Activated T-cell treated with anti-CD3 and anti-CD28 coated beads, Interleukin-2, amount 50 U/mL, for 1 hour (primary cell): ENCODE measurements at places on chromosomes 2 and 18.
A peak's percentile ranks its signal among the peaks of the same experiment; 100 is the strongest.

DNA sequence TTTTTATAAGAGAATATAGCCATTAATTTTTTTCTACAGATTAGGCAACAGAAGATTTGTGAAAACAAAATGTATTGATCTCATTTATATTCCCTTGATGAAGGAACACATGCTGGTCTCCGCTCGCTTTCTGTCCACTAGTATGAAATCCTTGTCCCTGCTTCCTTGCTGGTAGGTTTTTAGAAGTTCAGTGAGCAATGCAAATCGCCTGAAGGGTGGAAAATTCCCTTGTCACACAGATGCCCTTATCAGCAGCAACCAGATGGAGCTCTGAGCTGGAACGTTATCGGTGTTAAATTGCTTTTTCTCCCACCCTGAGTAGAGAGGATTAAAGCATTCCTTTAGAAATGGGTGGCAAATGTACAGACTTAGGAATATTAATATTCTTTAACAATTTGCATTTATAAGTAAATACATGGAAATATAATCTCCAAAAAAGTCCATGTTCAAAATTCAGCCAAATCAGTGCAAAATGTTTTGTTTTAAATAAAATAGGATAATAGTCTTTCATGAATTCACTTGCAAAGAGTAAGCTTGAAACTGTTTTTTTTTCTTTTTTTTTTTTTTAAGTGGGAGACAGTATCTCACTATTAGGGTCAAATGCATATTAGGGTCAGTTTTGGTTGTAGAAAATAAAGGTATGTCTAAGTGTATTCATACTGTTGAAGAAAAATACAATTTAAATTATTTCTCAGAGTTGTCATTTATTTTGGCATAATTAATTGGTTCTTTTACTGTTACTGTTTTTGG lies 164.0 kb upstream of the MYO3B start:
- DNase-seq: no peak

- DNase-seq: no peak
These were observed 125.5 kb upstream of the NETO1 start for GRCh38 chr18:72993250-72993649.

DNA sequence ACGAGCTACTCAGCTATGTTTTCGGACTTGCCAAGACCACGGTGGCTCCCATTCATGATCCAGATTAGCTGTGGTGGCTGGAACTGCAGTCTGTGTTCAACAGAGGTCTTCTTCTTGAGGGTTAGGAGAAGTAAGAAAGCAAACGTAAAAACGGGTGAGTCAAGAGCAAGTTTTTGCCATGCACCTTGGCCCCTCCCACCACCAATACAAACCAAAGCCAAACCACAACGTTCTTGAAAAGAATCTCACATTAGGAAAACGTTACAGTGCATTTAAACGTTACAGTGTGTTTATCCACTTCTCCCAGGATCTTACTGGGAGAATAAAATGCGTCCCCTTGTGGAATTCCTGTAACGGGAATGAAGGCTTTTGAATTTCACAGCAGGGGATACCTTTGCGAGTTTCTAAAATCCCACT lies 725 bp downstream of the FBXO48 start:
- peak; percentile 66 for DNase-seq

DNA sequence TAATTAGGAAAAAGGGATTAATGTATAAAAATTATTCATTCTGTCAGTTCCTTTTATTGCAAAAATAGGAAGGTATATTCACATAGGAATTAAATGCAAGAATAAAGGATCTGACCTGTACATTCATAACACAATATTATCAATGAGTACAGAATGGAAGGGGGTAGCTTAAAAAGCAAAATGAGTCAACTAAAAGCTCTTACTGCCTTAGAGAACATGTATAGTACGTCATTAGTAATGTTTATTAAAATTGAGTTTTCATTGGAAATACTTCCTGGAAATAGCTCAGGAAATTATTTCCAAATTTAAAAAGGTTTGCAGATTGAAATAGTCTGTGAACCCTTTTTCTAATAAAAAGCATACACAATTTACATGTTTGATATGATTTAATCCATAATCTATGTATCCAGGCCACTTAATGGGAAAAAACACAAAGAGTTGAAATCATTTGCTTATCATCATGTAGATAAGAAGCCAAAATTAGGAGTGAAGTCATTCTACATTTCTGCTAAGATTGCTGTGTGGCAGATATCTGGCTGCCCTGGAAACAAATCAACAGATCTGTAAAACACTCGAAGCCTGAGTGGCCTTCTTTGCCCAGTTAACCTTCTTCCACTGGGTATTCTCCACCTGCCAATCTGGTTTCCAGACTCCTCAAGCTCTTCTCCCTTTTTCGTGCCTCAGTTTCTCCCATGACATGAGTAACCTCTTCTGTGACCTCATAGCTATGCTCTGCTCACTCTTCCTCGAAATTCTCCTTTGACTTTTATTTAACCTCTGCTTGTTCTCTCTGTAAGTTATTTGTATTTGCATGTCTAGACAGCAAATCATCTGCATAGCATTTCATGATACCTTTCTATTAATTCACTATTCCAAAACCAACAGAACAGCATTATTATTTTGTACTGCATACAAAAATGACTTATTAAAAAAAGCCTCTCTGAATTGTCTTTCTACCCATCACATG lies 181.2 kb upstream of the REV1 start:
- no peak for DNase-seq

DNA sequence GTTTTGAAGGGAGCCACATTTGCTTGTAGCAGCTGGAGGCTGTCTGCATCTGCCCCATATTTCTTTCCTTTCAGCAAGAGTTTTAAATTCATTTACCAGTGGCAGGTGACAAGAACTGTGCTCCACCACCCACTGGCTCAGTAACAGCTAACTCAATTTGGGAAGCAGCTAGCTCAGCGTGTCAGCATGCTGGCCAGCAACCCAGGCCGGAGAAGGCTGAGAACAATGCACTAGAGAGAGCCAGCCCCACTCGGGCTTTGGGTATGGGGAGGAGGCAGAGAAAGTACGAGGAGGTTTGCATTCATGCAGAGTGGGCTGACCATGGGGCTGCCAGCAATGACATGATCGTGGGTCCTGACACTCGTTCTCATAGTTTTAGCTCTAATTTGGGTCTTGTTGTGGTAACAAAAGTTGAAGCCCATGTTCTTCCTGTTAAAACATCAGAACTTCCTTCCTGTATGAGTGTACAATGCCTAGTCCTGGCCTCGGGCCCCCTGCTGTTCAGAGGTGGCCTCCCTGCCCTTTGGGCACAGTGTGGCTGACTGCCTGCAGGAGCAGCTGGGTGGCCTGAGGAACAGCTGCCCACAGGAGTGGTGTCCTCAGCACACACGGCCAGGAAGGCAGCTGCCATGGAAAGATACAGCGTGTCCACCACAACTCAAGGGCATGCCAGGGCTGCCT lies 23.0 kb downstream of the CDC42EP3 start:
- DNase-seq: peak; percentile 58

GRCh38 chr2:181472990-181473389 lies 15.8 kb downstream of the ITGA4 start:
- no peak for DNase-seq

GRCh38 chr2:126448611-126449010 lies 207.3 kb upstream of the GYPC start:
- DNase-seq: no peak

GRCh38 chr2:33298233-33298632 lies 178.2 kb upstream of the RASGRP3 start:
- DNase-seq: no peak

GRCh38 chr2:217367464-217367863 lies 507.6 kb upstream of the TNP1 start:
- DNase-seq: no peak

- DNase-seq: no peak
These were observed 135.0 kb upstream of the DOK6 start for GRCh38 chr18:69265656-69266055.

GRCh38 chr2:64594226-64594989 lies 59.3 kb downstream of the SERTAD2 start:
- no peak for DNase-seq

DNA sequence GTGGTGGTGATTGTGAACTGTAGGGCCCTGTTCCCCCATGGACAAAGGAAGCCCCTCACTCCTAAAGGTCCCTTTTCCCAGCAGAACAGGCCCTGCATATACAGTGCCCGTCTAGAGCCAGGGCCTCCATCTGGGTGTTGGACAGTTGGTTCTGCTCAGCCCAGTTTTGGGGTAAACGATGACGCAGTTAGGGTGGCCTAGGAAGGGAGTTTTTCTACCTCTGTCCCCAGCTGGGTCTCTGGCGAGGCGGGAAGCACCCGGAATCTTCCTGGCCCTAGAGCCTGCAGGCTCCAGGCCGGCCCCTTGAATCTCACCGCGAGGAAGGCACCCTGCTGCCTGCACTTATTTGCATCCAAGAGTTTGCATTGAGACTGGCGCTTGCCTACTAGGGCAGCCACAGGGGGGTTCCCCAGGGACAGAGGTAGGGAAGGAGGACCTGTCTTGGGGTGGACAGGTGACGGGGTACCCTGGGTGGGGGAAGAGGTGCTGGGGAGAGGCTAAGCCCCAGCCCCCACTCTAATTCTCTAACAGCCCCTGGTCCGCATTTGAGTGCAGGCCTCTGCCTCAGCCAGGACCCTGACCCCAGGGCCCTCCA lies 529 bp upstream of the MTA3 start:
- DNase-seq: peak; percentile 31

- no peak for DNase-seq
These were observed 6.2 kb downstream of the APOB start for GRCh38 chr2:21037671-21038108.

GRCh38 chr2:48332286-48332685 lies 197.7 kb upstream of the STON1 start:
- DNase-seq: no peak

DNA sequence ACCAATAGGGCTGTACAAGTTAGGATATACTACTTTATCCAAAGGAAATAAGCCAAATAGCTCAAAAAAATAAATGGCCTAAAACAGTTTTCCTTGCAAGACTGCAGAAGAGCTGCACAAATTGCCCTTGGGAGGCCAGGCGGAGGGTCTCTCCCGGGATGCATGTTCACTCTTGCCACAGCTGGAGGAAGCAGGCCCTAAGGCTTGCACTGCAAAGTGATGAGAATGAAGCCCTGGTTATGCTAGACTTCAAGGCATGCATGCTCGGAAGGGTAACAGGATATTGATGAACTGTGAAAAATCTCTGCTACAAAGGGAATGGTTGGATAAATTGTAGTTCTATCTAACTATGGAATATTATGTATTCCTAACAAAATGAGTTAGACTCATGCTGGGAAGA lies 27.5 kb upstream of the LDLRAD4 start:
- no peak for DNase-seq

GRCh38 chr2:111905990-111906735 lies 7.8 kb downstream of the MERTK start:
- no peak for DNase-seq

DNA sequence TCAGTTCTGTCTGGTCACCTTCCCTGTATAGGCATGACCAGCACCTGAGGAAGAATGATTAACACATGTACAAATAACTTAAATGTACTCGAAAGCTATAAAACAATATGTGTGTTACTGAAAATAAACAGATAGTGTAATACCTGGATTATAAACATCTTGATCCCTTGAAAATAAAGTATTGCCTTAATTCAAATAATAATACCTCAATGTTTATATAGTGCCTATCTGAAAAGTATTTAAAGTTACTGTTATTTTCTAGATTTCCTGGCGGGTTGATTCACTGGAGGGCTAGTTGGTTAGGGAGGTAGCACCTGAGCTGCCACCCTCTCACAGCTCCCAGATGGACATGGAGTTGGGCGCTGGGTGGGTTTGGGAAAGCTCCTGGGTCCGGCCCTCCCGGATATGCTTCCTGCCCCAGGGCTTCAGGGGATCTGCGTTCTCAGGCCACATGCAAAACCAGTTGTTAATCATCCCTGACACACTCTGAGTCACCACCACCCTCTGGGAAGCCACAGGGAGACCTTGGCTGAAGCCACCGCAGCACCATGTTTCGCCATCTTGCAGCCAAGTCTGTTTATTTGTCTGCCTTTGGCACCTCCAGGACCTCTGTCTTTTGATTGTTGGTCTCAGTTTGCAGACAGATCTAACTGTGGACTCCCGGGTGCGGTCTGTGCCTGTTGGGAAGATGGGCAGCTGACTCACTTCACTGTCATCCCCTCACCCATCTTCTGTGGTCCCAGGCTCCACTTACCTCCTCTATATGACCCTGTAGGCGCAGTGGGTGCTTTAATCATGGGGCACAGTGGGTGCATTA lies 35.3 kb downstream of the RAB31 start:
- DNase-seq: no peak

DNA sequence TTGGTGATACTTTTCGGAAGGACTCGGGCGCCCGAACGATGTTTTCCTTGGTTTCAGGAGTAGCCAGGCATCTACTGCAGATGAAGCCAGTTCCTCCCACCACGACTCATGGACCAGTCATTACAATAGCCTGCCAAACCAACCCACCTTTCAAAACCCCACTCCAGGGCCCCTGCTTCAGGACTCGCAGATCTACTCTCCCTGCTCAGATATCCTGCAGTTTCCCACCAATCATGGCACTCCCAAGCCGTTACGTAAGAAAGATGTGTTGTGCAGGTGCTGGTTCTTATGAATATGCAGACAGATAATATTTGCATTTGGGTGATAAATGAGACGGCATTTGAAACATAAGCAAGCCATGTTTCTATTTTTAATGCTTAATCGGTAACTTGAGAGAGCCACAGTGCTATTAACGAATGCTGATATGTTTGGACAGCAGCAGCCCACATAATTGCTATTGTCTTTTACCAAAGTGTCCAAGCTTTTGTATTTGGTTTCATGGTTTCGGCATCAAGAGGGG lies 3.5 kb upstream of the CYS1 start:
- DNase-seq: no peak

GRCh38 chr2:109208071-109208950 lies 79.3 kb downstream of the SH3RF3 start:
- no peak for DNase-seq

DNA sequence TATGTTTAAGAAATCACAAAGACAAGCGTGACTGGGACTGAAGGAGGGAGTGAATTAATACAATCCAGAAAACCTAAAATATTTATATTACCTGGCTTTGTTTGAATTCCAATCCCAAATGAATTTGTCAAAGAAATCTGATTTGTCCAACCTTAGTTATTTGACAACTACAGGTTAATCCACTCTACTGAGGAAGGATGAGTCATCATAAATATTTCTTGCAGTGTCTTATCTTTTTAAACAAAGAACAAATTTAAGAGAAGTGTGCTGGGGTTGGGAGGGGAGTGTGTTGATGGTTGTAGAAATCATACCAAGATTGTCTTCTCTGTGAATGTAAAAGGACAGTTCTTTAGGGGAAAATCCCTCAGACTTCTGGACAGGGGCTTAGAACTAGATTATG lies 1106.3 kb upstream of the SLC39A10 start:
- no peak for DNase-seq

DNA sequence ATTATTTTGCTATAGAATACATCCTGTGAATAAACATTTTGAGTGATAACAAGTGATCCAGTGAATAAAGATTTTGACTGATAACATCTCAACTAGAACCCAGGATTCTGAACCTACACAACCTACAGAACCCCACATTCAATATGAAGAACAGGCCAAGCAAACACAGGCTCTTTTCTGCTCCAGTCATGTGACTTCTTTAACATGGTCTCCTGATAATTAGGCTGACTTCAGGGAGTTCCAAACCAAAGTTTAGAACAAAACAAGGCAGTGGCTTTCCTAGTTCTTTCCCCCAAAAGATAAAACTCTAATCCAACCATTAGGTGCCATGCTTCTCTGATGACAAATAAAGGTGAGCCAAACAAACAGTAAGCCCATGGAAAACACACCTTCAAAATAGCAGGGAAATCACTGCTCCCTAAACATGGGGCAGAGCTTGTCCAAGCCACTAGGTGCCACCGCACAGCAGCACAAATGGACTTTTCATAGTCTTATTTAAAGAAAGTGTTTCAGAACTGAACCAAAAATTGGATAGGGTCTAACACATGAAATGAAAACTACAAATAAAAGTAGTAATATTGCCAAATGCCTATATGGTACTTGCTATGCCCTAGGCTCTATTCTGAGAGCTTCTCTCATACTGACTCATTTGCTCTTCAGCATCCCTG lies 95.3 kb downstream of the EVA1A start:
- no peak for DNase-seq
